ENCODE measurements at places on chromosomes 7 and 10.

DNA sequence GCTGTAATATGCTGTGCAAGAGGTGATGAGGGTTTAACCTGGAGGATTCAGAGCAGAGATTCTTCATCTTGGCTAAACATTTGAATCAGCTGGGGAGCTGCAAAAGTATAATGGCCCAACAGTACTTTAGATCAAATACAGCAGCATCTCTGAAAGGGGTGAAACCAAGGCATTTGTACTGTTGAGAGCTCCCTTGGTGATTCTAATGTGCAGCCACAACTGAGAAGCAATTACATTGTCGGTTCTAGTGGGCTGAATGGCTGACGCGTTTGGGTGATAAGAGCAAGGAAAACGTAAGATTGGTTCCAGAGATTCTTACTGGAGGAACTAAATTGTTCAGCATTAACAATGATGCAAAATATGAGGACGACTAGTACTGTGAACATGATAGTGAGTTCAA lies 269.7 kb downstream of the AGMO start:
- DNase-seq = no peak

GRCh38 chr7:70856901-70857630 lies 274.9 kb upstream of the GALNT17 start:
- DNase-seq = peak; percentile 91

- DNase-seq = no peak
Observed at GRCh38 chr10:12782537-12782936, 219.0 kb downstream of the CCDC3 start.

GRCh38 chr7:135553346-135553745 lies 4.4 kb upstream of the NUP205 start:
- no peak for DNase-seq
